ENCODE measurements at places on chromosomes 13 and 19.

GRCh38 chr13:59950266-59950665, 213.5 kb downstream of the DIAPH3 start:
- DNase-seq, result no peak

GRCh38 chr19:52297601-52298364, 814 bp downstream of the ZNF480 start:
- DNase-seq, result no peak

GRCh38 chr13:33536601-33537000, 251.0 kb upstream of the STARD13 start:
- no peak for DNase-seq

DNA sequence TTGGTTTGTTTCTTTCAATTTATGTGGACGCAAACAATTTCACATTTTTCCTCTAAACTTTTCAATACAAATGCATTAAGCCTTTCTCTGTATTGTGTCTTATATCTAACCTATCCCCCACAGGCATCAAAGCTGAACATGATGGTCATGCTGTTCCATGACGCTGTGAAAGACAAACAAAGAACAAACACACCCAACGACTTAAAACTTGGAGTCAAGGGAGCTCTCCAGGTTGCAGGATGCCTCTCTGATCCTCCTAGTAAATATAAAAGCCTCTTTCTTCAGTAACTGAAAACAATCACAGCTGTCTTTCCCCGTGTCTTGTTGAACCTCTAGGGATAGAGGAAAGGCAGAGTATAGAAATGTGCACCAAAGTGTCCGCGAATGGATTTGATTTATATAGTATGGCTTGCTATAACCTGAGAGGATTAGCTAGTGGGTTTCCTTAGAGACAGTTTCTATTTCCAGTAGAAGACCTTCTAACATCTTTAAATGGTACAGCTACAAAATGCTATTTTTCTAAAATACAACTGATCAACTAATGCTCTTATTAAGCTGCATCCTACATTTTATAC, 43.1 kb downstream of the PCDH9 start:
- no peak for DNase-seq

DNA sequence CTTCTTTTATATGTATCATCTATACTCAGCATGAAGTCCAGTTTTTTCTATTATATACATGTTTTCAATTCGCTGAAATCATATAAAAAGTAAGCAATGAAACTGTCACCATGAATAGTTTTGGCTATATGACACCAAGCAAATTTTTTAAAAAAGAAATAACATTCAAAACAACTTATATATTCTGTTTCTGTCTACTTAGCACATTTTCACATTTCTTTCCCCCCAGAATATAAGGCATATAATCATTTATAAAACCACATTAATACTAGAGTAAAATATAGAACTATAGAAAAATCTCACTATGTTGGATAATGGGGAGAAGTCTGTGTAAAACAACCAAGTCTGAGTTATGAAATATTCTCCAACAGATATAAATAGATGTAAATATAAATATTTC, 33.1 kb downstream of the POSTN start:
- no peak for DNase-seq

DNA sequence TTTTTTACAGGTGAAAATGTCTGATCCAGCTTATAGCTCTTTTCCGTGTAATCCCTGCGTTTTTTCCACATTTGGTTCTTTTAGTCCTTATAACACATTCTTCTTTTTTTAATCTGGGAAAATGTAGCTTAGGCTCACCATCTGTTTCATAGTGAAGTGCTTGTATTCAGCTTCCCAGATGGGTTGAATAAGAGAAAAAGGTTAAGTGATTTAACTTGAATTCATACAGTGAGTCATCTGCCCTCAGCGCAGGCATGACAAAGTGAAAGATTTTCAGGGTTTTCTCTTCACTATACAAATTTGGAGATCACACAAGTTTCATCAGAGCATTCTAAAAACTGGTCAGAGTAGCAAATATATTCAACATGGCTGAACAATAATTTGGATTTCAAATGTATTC, 224.8 kb downstream of the SPRY2 start:
- DNase-seq, result no peak

GRCh38 chr13:108155185-108156106, 59.9 kb downstream of the LIG4 start:
- peak; percentile 15 for DNase-seq

GRCh38 chr13:108919036-108919907, 289.9 kb downstream of the MYO16 start:
- no peak for DNase-seq

DNA sequence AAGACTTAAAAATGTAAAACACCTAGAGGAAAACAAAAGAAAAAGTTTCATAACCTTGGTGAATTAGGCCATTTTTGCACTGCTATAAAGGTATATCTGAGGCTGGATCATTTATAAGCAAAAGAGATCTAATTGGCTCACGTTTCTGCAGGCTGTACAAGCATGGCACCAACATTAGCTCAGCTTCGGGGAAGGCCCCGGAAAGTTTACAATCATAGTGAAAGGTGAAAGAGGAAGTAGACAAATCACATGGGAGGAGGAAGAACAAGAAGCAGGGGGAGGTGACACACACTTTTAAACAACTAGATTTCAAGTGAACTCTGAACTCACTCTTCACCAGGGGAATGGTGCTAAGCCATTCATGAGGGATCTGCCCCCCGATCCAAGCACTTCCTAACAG, 1358.5 kb upstream of the PCDH9 start:
- DNase-seq, result no peak

GRCh38 chr13:70890289-70890688, 782.0 kb upstream of the KLHL1 start:
- no peak for DNase-seq

GRCh38 chr13:97250560-97250959, 28.4 kb downstream of the MBNL2 start:
- DNase-seq, result no peak

DNA sequence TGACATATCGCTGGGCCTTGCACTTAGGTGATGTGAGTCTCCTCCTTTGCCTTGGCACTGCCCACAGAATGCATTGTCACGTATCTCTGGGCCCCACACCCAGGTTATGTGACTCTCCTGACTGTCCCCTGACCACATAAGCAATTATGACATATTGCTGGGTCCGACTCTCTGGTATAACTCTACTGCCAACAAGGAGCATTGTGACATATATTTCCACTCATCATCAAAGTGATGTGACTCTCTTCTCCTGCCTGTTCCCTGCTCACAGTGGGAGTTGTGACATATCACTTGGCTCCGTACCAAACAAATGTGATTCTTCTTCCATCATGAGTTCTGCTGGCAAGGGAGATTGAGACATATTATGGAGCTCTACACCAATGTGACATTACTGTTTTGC, 15.4 kb upstream of the ZNF681 start:
- DNase-seq, result no peak

GRCh38 chr19:50300814-50301606, 28.2 kb downstream of the KCNC3 start:
- DNase-seq, result no peak

DNA sequence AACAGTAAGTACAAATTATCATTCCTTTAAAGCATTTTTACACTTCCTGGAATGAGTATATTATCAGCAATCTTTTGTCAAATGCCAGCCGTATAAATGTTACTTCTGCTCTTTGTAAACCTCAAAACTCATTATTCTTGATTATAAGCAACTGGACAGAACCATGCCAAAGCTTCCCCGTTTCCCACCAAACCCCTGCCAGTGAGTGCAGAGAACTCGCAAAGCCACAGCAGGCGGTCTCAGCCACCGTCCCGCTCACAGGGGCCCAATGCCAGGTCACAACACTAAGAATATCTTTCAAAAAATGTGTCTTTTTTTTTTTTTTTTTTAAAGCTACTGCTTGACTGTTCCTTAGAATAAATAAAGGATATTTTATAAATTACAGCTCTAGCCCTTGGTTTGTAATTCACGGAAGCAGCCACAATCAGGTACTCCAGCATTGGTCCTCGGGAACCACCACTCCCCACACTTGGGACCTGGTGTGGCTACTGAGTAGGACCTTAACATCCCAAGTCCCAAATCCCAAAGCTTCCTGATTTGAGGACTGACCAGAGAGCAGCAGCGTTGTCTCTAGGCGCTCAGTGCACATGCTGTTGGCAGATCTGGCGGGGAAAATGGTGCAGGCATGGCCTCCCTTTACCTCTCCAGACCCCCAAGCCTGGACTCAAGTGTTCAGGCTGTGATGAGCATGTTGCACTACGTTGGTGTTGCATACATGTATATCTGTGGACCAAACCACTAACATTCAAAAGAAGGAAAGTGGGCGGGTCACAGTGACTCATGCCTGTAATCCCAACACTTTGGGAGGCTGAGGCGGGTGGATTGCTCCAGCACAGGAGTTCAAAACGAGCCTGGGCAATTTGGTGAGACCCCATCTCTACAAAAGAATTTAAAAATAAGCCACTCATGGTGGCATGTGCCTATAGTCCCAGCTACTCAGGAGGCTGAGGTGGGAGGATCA, 19.0 kb downstream of the KCTD15 start:
- DNase-seq, result no peak

GRCh38 chr13:81388400-81388799, 1047.5 kb upstream of the SPRY2 start:
- DNase-seq, result no peak

DNA sequence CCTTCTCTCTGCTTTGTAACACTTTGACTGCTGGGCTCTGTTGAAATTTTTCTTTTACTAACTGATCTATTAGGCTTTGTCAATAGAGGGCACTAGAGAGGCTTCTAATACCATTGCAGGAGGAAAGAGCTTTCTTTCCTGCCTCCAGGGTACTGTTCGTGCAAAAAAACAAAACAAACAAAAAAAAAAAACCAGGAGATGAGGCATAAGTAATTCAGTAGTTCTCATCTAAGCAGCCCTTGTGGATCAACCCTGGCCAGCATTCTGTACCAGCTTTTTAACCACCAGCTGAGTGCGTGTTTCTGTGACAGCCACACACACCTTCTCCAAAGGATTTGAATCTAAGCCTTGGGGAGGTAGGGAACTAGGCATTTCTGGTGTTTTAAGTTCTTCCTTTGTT, 1707.6 kb upstream of the SLC10A2 start:
- DNase-seq, result no peak

DNA sequence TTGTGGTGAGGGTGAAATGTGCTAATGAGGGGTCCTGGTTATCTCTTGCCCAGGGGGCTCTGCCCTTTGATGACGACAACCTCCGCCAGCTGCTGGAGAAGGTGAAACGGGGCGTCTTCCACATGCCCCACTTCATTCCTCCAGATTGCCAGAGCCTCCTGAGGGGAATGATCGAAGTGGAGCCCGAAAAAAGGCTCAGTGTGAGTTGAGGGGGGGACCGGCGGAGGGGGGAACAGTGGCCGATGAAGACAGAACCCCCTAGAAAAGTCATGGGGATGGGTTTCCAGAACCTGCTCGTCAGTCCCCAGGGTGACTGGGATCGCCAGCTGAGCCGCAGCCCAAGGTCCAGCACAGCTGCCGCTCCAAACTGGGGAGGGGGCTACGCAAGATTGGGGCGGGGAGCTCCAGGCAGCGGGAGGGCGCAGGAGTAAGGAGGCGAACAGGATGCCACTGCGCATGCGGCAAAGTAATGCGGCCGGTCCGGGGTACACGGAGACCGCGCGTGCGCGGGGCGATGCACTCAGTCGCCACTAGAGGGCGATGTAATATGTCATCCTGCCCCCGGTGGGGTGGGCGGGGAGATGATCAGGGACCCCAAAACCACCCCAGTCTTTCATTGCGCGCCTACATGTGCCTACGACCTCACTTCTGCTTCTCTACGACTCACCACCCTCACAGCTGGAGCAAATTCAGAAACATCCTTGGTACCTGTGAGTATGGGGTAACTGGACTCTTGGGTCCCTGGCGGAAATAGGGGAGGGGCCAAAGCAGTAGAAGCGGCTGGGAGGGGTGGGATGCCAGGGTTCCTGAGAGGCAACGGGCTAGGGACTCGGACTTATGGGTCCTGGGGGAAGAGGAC, 17.9 kb downstream of the BRSK1 start:
- no peak for DNase-seq

GRCh38 chr19:23118400-23118799, 1.6 kb downstream of the ZNF730 start:
- DNase-seq, result no peak
